ENCODE measurements at places on chromosomes 11 and 22. TPM values are rescaled to one million over a fixed set of nuclear protein-coding genes. Genes with fewer than 3 reads are reported as not detected.
A peak's percentile ranks its signal among the peaks of the same experiment; 100 is the strongest.

Gene TMX2
- total RNA-seq, result 95.3 TPM

- DNase-seq, result no peak
These were observed 417.3 kb upstream of the CADM1 start for GRCh38 chr11:115921540-115921939.

GRCh38 chr22:38312261-38312800, 4.9 kb downstream of the CSNK1E start:
- DNase-seq, result no peak

GRCh38 chr11:20026629-20027555, 133.4 kb downstream of the DBX1 start:
- no peak for DNase-seq

- DNase-seq, result no peak
These were observed 45.6 kb downstream of the OR4D9 start for GRCh38 chr11:59556917-59557348.

Gene CASTOR1
- total RNA-seq, result 19.6 TPM

DNA sequence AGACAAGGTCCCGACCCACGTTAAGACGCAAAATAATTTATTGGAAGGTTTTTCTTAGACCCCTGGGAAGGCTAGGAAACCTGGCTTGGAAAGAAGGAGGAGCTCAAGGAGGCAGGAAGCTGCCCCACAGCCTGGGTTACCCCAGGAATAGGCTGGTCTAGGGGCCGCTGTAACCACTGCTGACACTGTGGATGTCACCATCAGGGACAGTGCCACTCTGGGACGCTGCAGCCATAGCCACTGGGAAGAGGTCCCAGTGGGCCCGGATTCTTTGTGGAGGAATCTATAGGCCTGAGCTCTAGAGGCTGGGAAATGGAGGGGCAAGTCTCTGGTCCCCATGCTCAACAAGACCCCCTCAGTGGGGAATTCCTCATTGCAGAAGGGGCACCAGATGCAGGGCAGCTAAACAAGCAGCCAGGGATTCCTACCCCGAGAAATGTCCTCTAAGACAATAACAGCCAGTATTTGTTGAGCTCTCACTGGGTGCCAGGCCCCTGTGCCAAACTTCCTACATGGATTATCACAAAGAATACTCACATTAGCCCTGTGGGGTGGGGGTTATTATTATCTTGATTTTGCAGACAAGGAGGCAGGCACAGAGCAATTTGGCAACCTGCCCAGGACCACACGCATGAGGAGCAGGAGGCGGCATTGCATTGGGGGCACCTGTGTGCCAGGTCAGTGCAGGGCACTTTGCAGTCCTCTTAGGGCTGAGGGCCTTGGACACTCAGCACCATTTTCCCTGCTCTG, 19.5 kb upstream of the CHKA start:
- DNase-seq, result no peak

- no peak for DNase-seq
These were observed 12.7 kb downstream of the PRG3 start for GRCh38 chr11:57368106-57368844.

Gene PI4KA
- 83.7 TPM for total RNA-seq

DNA sequence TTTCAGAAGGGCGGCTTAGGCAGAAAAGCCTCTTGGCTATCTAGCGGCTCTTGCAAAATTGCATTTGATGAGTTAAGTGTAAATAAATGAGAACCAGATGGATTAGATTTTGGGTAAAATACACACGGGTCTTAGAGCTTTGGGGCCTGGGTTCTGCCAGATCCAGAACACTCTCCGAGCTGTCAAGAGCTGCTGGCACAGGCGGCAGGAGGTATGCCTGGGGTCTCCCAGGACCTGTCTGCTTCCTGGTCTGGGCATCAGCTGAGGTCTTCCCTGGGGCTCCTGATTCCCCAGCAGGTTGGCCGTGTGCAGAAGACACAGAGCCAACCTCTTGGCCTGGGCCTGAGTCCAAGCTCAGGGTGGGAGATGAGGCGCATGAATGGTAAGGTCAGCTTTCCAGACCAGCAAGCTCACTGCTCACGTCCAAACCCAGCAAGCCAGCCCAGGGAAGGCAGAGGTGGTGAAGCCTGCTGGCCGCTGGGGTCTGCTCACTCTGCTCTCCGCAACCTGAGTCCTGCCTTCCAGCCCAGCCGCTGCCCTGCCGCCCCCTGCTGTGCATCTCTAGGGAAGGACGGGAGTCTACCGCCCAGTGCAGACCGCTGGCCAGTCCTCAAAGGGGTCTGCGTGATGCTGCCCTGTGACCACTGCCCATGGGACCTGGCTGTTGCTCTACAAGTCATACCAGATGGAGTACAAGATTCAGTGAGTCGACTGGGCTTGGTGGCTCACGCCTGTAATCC, 44.9 kb downstream of the SCUBE1 start:
- DNase-seq, result no peak

- DNase-seq, result peak; percentile 16
These were observed 929.9 kb downstream of the NTM start for GRCh38 chr11:132300283-132300682.

GRCh38 chr11:64015935-64016845, 19.5 kb upstream of the FLRT1 start:
- no peak for DNase-seq

DNA sequence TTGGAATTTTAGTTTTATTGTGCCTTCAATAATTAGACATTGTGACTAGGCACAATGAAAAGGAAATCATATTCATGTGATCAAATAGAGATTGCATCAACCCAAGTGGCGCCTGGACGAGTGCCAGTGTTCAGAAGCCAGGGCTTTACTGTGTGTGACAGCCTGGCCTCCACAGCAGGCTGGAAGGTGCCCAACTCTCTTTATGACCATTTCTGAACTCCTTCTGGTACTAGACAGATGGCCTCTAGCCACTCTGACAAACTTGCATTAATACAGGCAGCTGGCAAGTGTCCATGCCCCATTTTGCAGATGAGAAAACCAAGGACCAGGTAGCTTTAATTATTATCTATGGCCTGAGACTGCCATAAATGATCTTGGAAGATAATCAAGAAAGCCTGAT, 8.3 kb upstream of the POU2AF1 start:
- no peak for DNase-seq

Gene FOSL1
- total RNA-seq, result 0.21 TPM

Gene CARD16
- not detected for total RNA-seq

DNA sequence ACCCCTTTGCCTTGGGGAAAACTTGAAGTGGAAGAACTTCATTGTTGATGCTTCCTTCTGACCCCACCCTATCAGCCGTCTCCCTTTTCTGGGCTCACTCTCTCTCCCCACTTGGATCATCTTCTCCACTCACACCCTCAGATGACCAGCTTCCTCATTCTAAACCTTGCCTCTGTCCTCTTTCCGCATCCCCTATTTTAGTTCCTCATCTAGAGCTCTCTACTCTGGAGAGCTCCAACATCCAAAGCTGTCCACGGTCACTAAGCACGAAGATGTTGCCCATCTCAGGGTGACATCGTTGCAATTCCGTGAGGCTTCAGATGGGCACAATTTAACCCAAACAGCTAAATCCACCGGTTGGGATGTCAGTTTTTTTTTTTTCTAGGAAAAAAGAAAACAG, 31.6 kb upstream of the ME3 start:
- DNase-seq, result no peak

Gene MS4A4E
- total RNA-seq, result not detected

- DNase-seq, result no peak
These were observed 72.9 kb downstream of the GAB2 start for GRCh38 chr11:78344676-78345075.

DNA sequence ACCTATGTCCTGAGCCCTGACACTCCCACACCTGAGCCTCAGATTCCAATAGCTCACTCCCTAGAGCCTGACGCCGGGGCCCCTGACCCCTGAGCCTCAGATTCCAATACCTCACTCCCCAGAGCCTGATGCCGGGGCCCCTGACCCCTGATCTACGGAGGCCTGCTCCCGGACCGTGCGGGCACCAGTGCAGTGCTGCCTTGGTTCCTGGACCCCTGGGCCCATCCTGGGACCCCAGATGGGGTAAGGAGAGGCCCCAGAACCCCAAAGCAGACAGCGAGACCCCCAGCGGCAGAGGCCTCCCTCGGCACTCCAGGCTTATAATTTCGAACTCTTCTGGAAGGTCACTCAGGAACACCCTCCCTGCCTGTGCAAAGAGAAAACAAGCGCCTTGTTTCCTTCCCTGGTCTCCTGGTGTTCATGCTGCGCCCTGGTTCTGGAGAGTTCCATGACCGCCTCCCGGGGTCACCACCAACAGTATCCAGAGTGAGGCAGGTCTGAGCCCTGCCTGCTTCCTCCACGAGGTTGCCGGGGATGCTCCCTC, 7.5 kb downstream of the SUSD2 start:
- no peak for DNase-seq

Gene RAG1
- total RNA-seq, result 0.66 TPM

- DNase-seq, result no peak
These were observed 16.7 kb downstream of the CSRP3 start for GRCh38 chr11:19185036-19185435.

DNA sequence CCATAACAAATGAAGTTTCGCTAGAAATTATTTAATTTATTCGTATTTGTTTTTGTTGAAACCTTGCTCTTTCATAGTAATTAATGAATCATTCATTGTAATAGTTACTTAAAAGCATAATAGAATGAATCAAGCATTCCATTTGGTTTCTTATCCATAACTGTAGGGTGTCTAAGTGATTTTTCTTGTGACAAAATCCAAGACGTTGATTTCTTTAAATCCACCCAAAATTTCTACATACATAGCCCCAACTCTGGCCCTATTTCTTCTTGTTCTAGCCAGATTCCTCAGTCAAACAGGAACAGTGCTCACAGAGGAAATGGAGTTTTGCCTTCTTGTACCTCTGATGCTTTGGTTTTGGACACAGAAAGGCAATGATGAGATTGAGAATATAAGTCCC, 25.5 kb downstream of the UBASH3B start:
- no peak for DNase-seq

DNA sequence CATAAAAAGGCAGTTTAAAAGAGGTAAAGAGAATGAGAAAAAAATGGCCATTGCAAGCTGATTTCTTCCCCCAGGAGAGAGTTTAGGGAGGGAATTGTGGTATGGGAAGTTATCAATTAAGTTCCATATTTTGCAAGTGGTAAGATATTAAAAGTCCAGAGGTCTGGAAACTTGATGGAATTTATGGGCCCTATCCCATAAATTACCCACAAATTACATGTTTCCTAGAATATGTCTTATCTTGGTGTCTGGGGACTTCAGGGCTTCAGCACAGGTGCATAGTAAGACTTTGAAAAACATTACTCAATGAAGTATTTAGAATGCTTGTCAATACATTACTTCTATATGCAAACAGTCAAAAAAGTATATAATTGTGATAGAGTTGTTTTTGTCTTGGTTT, 614.9 kb upstream of the LRRC4C start:
- no peak for DNase-seq

DNA sequence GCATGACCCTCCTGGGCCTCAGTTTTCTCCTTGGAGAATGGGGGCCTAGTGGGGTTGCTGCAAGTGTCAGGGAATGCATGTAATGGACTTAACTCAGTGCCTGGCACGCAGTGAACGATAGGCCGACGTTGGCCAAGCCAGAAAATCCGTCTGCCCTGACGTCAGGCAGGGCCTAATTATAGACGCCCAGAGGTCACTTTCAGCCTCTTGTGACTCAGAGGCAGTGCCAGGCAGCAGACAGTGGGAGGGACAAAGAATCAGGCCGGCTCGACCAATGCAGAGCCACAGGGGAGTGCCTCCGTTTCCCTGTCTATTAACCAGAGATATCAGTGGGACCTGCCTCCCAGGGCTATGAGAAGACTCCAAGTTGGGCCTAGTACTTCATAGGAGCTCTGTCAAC, 115.0 kb downstream of the MN1 start:
- peak; percentile 91 for DNase-seq

Gene SLC1A2
- total RNA-seq, result 0.92 TPM

- peak; percentile 19 for DNase-seq
These were observed 10.5 kb downstream of the SCN4B start for GRCh38 chr11:118142081-118142480.

DNA sequence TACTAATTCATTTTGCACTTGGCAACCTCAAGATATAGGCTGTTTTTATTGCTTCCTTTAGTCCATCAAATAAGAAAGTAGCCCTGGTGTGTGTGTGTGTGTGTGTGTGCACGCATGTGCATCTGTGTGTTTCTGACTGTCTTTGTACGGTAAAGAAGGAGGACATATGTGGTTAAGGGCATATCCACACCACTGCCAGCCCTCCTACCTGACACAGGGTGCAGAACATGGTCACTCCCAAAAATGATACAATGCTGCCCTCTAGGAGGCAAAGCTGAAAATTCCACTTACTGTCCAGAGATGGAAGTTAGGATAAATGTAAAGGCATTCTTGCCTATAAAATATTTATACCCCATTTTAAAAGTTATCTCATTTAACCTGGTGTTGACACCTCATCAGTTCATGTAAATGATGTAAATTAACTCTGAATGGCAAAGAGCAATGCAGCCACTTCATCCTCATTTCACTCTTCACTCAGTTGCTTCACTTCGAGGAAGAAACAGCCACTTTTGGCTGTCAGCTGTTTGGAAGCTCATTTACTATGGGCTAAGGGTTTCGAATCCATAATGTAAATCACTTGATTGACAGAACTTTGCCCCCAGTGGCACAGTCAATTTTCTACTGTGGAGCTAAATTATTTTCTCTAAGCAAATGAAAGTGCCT, 83.1 kb upstream of the MTNR1B start:
- peak; percentile 72 for DNase-seq

DNA sequence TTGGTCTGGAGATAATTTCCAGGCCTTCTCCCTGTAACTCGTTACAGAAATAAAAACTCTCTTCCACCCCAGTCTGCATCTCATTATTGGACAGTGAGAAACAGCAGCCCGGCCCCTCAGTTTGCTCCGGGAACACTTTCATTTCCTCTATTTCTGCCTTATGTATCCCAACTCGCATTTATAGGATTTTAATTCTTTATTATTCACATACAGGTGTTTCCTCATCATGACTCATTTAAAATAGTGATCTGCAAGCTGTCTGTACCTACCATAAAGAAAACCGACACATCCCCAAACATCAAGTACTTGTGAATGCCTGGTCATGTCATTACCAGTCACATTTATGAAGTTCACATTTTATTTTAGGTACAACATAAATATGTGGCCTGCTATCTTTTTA, 42.8 kb downstream of the PIWIL3 start:
- DNase-seq, result no peak

Gene MMP27
- total RNA-seq, result not detected

DNA sequence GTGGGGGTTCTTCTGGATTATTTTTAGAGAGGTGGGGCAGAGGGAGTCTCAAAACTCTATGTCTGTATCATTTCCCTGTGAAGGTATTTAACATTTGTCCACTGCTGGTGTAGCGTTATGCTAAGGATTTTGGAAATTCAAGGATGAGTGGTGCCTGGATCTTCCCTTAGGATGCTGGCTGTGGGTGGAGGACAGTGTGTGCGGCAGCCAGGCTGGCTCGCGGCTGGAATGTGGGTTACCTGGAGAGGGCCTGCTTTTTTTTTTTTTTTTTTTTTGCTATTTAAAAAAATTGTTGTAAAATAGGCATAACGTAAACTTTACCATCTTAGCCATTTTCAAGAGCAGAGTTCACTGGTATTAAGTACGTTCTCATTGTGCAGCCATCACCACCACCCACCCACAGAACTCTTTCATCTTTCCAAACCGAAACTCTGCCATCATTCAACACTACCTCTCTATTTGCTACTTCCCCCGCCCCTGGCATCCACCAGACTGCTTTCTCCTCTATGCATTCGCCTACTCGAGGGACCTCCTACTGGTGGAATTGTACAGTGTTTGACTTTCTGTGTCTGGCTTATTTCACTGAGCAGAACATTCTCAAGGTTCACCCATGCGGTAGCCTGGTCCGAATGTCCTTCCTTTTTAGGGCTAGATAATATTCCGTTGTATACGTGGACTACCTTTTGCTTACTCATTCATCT, 67.1 kb downstream of the PARVB start:
- DNase-seq, result peak; percentile 33
